ENCODE measurements at places on chromosomes 13 and 19. TPM values are rescaled to one million over a fixed set of nuclear protein-coding genes. Genes with fewer than 3 reads are reported as not detected.

The ZNF577 gene
- total RNA-seq: 4.2 TPM

DNA sequence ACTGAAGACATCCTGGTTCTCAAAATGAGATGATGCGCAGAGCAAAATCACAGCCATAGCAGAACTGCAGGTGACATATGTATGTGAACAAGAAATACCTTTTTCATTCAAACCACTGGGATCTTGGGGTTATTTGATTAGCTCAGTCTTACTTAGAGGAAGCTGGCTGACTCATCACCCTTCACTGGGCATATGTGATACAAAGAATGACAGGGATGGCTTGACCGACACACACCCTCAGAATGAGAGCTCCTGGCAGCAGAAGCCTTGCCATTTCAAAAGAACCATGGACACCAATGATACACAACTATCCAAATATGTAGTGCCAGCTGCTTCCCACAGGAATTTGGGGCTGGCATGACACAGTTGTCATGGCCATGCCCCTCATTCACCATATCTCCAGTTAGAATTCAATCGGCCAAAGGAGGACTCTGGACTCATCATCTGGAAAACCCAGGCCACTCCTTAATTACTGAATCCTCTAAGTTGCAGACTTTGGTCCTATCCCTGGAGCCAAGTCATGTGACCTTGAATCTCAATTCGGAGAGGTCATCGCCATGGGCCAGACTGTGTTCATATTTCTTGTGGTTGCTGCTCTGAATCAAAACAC is 115.8 kb downstream of the KATNAL1 start:
- no peak for DNase-seq

GRCh38 chr19:5418677-5419076 is 36.5 kb upstream of the ZNRF4 start:
- no peak for DNase-seq

The APLP1 gene
- total RNA-seq: 3.5 TPM

The SCAF1 gene
- total RNA-seq: 18.1 TPM

GRCh38 chr19:58315580-58315979 is 10.4 kb downstream of the ERVK3-1 start:
- no peak for DNase-seq

The ZNF471 gene
- 1.9 TPM for total RNA-seq

Measured in fibroblast of villous mesenchyme (primary cell).